ENCODE measurements at places on chromosomes 4 and X.

DNA sequence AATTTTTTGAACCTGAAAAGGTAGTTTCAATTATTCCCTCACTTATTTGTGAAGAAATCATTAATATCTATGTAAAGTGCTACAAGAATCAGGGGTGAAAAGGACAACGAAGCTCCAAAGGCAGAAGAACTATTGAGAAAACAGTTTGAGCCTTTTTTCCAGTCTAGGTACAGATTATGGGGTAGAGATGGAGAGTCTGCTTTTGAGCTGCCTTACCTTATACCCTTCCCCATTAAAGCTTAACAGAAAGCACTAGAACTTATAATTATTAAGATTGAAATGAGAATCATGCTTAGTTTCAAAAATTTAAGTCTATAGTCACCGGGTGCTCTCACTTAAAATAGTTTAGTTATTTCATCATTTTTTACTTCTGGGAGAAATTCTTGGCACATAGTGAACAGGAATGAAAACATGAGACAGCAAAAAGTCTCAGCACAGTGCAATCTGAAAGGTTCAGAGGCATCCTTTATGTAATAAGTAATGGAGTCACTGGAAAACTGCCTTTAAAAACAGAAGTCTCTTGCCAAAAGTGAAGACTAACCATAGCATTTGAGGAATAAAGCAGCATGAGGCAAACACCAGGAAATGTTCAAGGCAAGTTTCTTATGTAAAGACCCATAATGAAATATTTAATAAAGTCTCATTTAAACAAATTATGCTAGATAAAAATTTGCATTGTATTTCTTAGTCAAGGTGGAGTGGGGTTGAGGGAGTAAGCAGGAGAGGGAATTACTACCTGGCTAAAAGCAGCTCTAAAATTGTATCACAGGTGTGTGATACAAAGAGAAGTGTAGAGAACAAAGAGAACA, 5.1 kb upstream of the DCLK2 start:
- no peak for DNase-seq

GRCh38 chr4:19983072-19983471, 268.6 kb upstream of the SLIT2 start:
- DNase-seq, result no peak

DNA sequence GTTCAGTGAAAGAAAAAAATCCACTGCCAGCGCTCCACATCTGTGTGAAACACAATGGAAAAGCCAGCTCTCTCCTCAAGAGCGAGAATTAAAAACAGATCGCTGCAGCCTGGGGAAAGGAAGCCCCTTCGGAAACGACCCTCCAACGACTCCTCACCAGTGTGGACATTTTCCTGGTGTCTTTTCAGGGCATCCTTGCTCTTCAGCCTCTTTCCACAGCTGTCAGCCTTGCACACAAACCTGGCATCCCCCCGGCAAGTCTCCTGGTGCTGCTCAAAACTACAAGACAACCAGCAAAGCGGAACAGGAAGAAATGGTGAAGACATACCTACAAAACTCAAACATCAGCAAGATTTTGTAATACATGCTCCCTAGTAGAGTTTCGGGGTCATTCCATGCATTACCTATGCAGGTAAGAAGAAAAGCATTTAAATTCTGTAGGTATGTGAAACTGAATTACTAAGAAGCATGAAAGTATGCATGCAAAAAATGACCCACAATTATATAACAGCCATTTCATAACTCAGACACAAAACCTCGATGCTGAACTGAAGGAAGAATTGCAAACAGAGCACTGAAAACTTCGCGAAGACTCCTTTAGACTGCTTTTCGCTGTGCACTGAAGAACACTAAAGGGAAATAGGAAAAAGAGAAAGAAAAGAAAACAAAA, 106.1 kb downstream of the PRDM5 start:
- no peak for DNase-seq

GRCh38 chrX:72536542-72536941, 36.1 kb downstream of the HDAC8 start:
- no peak for DNase-seq

DNA sequence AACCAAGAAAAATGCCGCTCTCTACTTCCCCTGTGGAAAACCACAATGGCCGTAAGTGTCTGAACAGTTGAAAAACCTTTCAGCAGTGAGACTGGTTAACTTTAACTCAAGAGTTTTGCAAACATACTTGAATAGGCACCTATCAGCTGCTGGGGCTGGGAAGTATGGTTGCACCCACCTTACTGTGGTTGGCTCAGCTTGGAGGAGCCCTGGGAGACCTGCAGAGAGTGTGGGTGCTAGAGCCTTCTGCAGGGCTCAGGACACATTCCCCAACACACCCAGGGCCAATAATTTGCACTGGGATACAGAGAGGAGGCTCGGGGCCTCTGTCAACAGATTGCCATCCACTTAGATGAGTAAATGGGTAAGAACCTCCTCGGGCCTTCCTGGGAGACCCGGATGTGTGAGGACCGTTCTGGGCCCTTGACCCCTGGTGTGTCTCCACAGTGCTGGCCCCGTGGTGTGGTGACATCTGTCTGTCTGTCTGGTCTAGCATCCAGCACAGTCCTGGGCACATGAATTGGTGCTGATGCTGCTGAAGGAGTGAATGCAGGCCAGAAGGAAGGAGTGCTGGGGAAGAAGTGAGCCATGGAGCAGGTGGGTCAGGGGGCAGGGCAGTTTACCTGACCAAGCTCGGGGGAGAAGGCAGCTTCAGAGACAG, 46.5 kb downstream of the MAGEA1 start:
- DNase-seq, result no peak

- no peak for DNase-seq
Observed at GRCh38 chr4:112225157-112225556, 6.4 kb upstream of the AP1AR start.

GRCh38 chrX:152958047-152958446, 35.9 kb downstream of the PNMA5 start:
- no peak for DNase-seq

- no peak for DNase-seq
Observed at GRCh38 chr4:84855774-84856173, 110.7 kb downstream of the WDFY3 start.

DNA sequence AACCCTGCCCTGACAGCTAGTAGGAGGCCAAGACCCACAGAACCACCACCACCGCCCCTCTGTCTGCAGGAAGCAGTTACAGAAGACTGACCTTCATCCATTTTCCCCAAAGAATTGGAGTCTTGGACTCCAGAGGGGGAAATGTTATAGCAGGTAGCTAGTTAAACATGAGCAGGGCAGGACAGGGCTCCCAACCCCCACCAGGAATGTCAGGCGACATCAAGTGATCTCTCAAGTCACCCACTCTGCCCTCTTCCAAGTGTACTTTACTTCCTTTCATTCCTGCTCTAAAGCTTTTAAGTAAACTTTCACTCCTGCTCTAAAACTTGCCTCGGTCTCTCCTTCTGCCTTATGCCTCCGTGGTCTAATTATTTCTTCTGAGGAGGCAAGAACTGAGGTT, 17.1 kb upstream of the AADAT start:
- no peak for DNase-seq

- DNase-seq, result no peak
Observed at GRCh38 chr4:154616287-154616686, 3.8 kb upstream of the FGG start.

DNA sequence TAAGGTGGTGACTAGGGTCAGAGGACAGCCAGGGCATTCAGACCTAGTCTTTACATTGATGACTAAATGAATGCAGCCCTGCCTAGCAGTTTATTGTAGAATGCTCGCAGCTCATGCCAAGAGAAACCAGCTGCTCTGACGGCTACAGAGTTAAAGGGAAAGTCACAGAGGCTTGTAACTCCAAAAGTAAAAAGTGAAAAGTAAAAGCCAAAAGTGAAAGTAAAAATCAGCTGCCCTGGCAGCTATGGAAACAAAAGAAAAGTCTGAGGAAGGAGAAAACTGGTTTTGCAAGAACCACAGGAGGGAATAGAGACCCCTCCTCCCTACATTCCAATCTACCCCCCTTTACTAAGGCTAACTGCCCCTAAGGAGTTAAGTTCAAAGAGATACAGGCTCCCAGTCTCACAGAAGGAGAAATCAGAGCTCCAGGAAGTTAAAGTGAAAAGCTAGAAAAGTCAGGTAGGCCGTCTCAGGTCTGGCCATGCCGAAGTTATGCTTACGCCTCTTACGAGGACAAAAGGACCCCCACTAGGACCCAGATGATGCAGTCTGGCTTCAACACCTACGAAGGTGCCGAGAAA, 6.0 kb downstream of the GAGE10 start:
- no peak for DNase-seq

DNA sequence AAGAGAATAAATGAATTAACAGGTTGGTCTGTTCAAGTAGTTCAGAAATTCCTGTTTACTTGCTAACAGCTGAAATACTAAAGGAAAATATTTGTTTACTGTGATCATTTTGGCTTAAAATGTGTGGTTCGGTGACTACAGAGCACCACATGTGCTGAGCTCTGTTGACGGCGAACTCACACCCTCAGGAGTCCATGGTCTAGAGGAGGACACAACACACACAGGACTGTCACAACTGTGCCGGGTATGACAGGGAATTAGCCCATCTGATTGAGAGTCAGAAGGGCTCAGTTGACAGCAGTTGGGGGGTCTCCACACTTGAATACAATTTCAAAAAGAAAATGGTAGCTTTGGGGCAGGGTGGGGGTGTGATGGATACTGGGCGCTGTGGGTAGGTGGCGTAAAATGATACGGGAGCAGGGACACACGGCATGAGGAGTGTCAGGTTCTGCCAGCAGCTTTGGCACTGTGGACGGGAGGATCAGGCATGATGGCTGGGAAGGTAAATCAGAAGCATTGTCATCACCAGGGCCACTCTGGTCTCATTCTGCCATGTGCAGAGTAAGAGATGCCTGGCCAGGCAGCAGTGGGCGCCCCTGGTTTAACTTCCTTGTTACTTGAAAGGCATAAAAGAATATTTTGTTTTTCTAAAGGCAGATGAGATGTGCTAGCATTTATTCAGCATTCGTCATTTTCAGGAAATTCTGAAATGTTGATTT, 33.3 kb downstream of the CLDN22 start:
- DNase-seq, result no peak

GRCh38 chrX:135982860-135983259, 2.4 kb upstream of the SLC9A6 start:
- DNase-seq, result no peak

GRCh38 chrX:96715481-96715880, 30.8 kb downstream of the DIAPH2 start:
- DNase-seq, result no peak

DNA sequence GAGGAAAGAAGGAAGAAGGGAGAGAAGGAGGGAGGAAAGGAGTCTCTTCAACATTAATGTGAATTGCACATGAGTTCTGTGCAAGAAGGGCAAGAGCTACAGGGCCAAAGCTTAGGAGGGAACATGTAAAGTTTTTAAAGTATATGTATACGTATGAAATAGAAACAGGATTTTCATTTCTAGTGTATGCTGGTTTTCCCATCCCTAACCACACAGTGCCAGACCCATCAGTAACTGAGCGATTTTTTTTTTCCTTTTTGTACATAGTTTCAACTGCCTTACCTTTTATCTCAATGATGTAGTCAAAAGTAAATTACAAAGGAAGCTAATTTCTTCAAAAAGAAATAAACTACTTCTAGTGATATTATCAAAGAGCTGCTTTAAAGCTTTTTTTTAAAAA, 157.6 kb downstream of the SH3KBP1 start:
- no peak for DNase-seq

GRCh38 chr4:184344899-184345572, 127.4 kb upstream of the ENPP6 start:
- no peak for DNase-seq
